ENCODE measurements at places on chromosomes 5 and 9.

- no peak for DNase-seq
Observed at GRCh38 chr9:117407436-117408022, 7.3 kb downstream of the ASTN2 start.

GRCh38 chr9:137772281-137772873 lies 105.2 kb upstream of the CACNA1B start:
- DNase-seq, result no peak

DNA sequence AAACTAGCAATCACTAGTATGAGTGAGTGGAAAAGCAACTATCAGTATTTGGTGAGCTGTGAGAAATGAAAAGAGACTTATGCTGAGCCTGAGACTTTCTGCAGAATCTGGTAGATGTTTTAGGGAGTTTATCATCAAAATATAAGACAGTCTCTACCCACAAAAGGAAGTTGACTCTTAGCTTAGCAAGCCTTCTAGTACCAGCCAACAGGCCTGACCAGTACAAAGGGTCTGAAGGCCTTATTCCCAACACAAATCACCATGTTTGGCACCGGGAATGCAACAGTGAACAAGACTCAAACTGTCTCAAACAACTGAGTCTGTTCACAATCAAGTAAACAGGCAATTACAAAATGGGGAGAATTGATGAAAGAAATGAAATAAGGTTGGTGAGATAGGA lies 244.4 kb downstream of the CWC27 start:
- no peak for DNase-seq

DNA sequence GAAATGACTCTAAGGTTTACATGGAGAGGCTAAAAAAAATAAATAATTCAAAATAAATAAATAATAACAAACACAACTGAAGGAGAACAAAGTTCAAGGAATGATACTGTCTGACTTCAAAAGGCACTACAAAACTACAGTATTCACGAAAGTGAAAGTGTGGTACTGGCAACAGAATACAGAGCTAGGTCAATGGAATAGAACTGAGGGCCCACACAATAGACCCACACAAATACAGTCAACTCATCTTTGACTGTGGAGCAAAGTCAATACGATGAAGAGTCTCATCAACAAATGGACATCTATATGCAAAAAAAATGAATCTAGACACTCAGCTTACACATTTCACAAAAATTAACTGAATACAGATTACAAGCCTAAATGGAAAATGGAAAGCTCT lies 75.3 kb downstream of the FBXW11 start:
- no peak for DNase-seq

- peak; percentile 67 for DNase-seq
Observed at GRCh38 chr9:132411091-132411508, 1.1 kb downstream of the CFAP77 start.

- no peak for DNase-seq
Observed at GRCh38 chr9:75369989-75370388, 281.7 kb downstream of the OSTF1 start.

GRCh38 chr9:134301387-134302129 lies 24.7 kb upstream of the RXRA start:
- DNase-seq, result peak; percentile 81

GRCh38 chr5:31561946-31562345 lies 29.8 kb downstream of the C5orf22 start:
- DNase-seq, result no peak

DNA sequence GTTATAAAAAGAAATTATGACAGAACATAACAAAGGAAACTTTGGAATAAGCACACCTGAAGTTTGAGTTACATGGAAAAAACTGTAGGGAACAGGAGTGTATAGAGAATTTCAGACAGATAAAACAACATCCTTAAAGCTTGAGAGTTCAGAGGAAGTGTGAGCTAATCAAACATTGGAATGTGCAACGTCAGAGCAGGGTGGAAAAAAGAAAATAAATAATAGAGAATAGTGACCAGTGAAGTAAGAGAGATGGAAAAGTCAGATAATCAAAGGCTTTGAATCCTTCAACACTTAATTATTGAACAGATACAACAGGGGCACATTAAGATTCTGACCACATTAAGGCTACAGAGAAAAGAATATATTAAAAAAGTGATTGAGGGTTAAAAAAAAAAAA lies 128.5 kb upstream of the CDH10 start:
- no peak for DNase-seq

DNA sequence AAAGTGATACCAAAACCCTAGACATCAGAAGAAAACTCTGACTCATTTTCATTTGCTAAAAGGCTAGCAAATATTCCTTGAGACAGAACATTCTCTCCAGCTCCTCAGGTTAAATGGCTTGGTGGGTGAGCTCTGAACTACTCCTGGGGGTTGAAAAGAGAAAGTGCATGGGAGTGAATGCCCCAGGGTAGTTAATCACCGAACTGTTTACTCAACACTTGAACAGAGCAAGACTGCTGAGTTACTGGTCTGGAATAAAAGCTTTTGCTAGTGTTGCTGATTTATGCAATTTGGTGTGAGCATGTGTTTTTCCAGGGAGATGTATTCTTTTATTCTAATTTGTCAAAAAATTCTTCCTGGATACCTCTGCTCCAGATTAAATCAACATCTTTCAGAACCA lies 88.3 kb upstream of the PRDM9 start:
- DNase-seq, result no peak
